H1 (cell line): ENCODE measurements at places on chromosomes 13 and 19.
A peak's percentile ranks its signal among the peaks of the same experiment; 100 is the strongest.

DNA sequence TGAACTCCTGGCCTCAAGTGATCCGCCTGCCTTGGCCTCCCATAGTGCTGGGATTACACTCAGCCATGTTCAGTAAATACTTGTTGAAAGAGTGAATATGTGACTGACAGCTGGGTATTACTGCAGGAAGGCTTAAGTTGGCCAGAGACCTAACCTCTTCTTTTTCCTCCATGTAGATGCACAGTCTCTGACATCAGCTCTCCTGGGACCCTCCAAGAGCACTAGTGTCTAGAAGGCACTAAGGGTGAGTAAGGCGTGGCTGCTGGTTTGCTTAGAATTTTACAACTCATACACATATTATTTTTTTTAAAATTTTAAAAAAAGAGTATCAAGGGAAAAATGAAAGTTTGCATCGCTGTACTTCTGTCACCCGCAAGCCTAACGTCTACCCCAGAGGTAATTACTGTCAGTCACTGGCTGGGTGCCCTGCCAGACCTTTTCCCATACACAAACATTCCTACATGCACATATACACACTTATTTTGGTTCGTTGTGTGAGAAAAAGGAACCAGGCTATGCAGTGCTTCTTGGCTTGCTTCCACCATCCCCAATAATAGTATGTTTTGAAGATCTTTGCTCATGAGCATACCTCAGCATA lies 122.0 kb downstream of the SIPA1L3 start:
- DNase-seq, result no peak

DNA sequence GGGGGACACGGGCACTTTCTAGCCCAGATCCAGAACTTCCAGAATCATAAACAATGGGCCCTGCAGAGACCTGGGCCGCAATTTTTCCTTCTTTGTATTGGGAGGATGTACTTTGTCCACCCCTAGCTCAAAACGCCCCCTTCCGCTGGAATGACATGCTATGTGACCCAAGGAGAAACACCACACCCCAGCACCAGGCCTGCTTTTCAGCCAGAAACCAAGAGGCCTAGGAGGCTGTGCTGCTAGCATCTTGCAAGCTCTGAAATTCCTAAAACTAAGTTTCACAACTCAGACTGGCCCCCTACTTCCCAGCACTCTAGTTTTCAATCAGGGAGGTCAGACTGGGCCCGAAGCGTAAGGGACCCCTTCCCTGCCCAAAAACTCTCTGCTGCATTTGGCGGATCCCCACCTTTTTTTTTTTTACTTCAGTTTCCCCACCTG lies 538 bp downstream of the LSM4 start:
- DNase-seq, result no peak

DNA sequence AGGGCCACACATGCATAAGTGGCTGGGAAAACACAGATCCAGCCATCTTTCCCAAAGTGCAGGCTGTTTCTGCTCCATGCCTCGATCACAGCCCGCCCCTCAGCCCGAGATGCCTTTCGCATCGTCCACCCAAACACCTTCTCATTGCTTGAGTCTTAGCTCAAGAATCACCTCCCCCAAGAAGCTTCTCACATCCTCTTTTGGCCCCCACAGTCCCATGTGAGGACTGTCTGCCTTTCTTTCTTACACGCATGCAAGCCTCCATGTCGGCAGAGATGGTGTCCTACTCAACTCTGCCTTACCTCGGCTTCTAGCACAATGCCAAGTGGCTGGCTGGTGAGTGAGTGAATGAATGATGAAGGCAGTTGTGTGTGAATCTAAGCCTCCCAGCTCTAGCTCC lies 18.1 kb upstream of the GSX1 start:
- no peak for DNase-seq

DNA sequence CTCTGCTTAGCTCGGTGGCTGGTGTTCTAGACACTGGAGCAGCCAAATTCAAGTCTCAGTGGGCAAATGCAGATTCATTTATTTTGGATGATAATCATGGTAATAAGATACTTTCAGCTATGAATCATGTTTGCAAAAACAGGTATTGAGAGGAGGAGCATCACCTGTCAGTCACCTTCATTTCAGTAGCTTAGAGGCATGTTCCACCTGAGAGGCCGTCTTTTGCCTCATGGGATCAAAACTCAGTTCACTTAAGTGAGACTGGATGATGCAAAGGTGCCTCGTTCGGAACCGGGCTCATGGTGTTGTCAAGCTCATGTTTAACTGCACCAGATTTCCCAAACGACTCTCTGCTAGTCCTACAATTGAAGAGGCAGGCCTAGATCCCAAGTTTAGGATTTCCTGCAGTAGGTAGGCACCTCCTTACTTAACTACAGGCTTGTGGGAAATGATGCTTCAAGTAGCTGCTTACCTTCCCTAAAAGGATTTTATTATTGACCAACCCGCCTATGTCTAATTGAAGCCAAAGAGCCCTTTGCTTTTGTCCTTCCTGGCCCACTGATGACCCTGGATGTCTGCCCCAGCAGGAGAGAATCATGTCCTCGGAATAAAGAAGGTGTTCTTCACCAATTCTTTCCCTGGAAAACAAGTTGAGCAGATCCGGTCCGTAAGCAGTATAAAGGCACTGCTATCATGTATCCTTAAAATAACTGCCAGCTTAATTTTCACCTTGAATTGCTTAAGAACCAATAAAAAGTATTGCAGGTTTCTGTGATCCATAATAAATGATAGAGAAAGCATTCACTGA lies 60.0 kb downstream of the ZAR1L start:
- DNase-seq, result no peak

DNA sequence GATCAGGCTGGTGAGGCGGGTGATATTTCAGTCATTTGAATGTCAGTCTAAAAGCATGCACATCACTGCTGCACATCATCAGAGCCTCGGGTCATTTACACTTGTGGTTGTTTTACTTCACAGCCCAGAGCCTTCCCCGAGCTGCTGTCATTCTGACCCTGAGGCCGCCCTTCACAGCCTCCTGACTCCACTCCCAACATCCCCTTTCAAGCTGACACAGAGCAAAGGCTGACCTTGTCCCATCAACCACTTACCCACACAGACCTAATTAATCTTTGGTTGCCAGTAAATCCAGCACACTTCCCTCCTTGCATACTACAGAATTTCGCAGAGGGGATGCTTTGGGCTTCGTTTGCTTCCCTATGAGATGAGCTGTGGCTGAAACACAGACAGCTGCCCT lies 528.1 kb downstream of the DIAPH3 start:
- no peak for DNase-seq

GRCh38 chr19:16497042-16497441 lies 848 bp downstream of the C19orf44 start:
- DNase-seq, result no peak

GRCh38 chr19:18785179-18786124 lies 5.7 kb downstream of the COMP start:
- DNase-seq, result peak; percentile 98

GRCh38 chr19:15555759-15556633 lies 47.7 kb downstream of the CYP4F22 start:
- peak; percentile 77 for DNase-seq

DNA sequence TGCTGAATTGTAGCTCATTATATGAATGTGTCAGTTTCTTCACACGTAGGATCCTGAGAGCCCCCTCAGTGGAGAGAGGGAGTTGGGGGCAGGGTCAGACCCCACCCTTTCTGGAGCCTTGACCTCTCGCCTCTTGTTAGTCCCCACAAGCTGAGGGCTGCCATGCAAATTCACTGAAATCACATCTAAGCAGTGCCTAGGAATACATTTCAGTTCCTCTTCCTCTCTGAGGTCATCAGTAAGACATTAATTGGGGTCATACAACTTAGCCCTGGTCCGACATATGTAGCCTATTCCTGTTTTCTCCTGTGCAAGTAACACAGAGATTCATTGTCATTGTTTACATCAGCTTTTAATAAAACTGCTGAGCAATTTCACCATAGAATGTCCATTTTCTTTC lies 30.0 kb downstream of the MYO9B start:
- DNase-seq, result no peak

DNA sequence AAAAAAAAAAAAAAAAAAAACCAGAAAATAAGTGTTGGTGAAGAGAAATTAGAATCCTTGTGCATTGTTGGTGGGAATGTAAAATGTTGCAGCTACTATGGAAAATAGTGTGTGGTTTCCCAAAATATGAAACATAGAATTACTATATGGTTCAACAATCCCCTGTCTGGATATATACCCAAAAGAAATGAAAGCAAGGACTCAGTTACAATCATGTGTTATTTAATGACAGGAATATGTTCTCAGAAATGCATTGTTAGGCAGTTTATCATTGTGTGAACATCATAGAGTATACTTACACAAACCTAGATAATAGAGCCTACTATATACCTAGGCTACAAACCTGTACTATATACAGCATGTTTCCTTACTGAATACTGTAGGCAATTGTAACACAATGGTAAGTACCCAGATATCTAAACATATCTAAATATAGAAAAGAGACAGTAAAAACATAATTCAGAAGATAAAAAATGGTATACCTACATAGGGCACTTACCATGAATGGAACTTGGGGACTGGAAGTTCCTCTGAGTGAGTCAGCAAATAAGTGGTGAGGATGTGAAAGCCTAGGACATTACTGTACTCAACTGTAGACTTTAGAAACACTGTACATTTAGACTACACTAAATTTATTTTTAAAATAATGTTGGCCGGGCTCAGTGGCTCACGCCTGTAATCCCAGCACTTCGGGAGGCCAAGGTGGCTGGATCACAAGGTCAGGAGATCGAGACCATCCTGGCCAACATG lies 25.7 kb upstream of the SLC7A1 start:
- no peak for DNase-seq

DNA sequence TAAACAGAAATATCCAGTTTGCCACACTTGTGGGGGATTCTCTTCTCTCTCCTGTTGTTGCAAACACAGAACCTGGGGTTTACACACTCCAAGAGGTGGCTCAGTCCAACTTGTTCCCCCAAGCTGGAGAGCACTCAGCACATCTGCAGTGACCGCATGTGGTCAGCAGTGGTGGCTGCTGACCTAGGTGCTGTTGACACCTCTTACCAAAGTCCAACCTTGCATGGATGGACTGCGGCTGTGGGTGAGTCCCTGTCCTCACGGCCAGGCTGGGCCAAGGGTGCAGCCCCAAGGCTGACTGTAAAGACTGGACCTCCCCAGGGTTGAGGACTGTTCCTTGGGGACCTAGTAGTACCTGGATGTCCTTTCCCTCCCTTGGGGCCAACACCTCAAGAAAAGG lies 6.1 kb downstream of the LRFN3 start:
- no peak for DNase-seq

DNA sequence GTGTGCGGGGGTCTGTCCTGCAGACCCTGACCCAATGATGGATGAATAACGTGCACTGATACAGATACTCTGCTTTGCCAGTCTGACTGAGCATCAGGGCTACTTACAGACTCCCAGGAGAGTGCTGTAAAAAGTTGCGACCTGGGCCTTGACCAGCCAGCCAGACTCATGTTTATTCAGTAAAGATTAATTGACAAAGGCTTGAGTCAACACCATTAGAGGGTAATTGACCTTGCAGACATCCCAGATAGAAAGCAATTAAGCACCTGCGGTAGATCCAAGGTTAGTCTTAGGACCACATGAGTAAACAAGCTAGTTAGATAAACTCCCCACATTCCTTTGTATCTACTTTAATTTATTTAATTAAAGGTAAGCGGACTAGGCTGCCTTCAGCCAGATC lies 10.4 kb downstream of the NUDT19 start:
- no peak for DNase-seq

DNA sequence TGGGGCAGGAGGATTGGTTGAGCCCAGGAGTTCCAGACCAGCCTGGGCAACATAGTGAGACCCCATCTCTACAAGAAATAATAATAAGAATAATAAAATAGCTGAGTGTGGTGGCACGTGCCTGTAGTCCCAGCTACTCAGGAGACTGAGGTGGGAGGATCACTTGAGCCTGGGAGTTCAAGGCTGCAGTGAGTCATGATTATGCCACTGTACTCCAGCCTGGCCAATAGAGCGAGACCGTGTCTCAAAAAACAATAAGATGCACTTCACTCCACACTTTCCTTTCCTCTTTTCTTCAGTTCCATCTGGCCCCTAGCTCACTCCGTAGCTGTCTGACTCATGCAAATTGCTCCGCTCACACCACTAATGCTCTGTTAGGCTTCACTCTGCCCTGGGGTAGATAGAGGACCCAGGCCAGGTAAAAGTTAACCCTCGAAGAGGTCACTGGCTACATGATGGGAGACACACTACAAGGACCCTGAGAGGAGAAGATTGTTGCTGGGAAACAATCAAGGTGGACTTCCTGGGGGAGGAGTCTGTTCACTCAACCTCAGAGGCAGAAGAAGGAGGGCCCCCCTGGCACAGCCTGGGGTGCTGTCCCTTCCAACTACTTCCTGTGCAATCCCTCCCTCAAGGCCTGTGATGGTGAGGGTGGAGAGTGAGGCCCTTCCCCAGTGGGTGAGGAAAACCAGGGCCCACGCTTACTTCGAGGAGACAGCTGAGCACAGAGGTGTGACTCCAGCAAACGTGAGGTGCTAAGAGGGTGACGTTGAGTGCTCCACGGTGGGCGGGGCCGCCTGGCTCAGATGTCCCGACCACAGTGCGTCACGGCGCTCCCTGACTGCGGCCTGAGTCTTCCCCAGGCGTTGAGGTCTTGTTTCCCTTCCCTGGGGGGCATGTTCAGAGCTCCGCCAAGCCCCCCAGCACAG lies 8.8 kb upstream of the TNFSF9 start:
- no peak for DNase-seq
